ENCODE measurements at places on chromosomes 3 and 15. TPM values are rescaled to one million over a fixed set of nuclear protein-coding genes. Genes with fewer than 3 reads are reported as not detected.

The SNX22 gene
- polyA plus RNA-seq, result 55.3 TPM

The SLITRK3 gene
- polyA plus RNA-seq, result not detected

The SEC11A gene
- 117 TPM for polyA plus RNA-seq

The GRAMD1C gene
- polyA plus RNA-seq, result 11.8 TPM

The GUCA1C gene
- polyA plus RNA-seq, result not detected

The FAM107A gene
- not detected for polyA plus RNA-seq

The THSD4 gene
- not detected for polyA plus RNA-seq

The THRB gene
- 0.38 TPM for polyA plus RNA-seq

The UBA5 gene
- polyA plus RNA-seq, result 38.6 TPM

The CPNE9 gene
- not detected for polyA plus RNA-seq

The CHRM5 gene
- not detected for polyA plus RNA-seq

The GTF2E1 gene
- polyA plus RNA-seq, result 12.2 TPM

The ATP2C1 gene
- 8.9 TPM for polyA plus RNA-seq

The MME gene
- 5.1 TPM for polyA plus RNA-seq

The RBP2 gene
- not detected for polyA plus RNA-seq

The SLC12A1 gene
- not detected for polyA plus RNA-seq

The CCDC54 gene
- not detected for polyA plus RNA-seq

The SNAP23 gene
- 113 TPM for polyA plus RNA-seq

The SKIC8 gene
- polyA plus RNA-seq, result 70.8 TPM

The NEK10 gene
- not detected for polyA plus RNA-seq

The ATRIP gene
- 13.9 TPM for polyA plus RNA-seq

The GLDN gene
- not detected for polyA plus RNA-seq

The RTP1 gene
- not detected for polyA plus RNA-seq

The RNU5B-1 gene
- not detected for polyA plus RNA-seq

The MKRN3 gene
- 0.49 TPM for polyA plus RNA-seq

The NAALADL2 gene
- not detected for polyA plus RNA-seq

The PIGZ gene
- polyA plus RNA-seq, result 2.1 TPM

The PDCD6IP gene
- 128 TPM for polyA plus RNA-seq

The TEX55 gene
- polyA plus RNA-seq, result not detected

The GOLGA8J gene
- polyA plus RNA-seq, result not detected

The CYP1A2 gene
- polyA plus RNA-seq, result not detected

The CHMP2B gene
- 59.2 TPM for polyA plus RNA-seq

The MST1R gene
- 1.2 TPM for polyA plus RNA-seq

The SERINC4 gene
- 1.1 TPM for polyA plus RNA-seq

The CHRD gene
- not detected for polyA plus RNA-seq

The RMDN3 gene
- polyA plus RNA-seq, result 18.3 TPM

The ITPKA gene
- not detected for polyA plus RNA-seq

The NR1D2 gene
- 27.3 TPM for polyA plus RNA-seq

The RARRES1 gene
- polyA plus RNA-seq, result 0.28 TPM

The PLAAT1 gene
- polyA plus RNA-seq, result not detected

The FAM43A gene
- 33.1 TPM for polyA plus RNA-seq

The ANKUB1 gene
- not detected for polyA plus RNA-seq

The LRTM1 gene
- not detected for polyA plus RNA-seq

The POLG gene
- polyA plus RNA-seq, result 46.5 TPM

The C3orf80 gene
- not detected for polyA plus RNA-seq

The CCDC39 gene
- polyA plus RNA-seq, result not detected

The LIPH gene
- not detected for polyA plus RNA-seq

The ECE2 gene
- not detected for polyA plus RNA-seq

The TMC3 gene
- polyA plus RNA-seq, result 0.04 TPM

The CPA3 gene
- not detected for polyA plus RNA-seq

The HRG gene
- not detected for polyA plus RNA-seq

The MYD88 gene
- polyA plus RNA-seq, result 83.0 TPM

The GABRA5 gene
- polyA plus RNA-seq, result not detected

The PAQR9 gene
- polyA plus RNA-seq, result not detected

The PPP1R14D gene
- 0.56 TPM for polyA plus RNA-seq
